ENCODE measurements at places on chromosomes 2 and 18.
A peak's percentile ranks its signal among the peaks of the same experiment; 100 is the strongest.

DNA sequence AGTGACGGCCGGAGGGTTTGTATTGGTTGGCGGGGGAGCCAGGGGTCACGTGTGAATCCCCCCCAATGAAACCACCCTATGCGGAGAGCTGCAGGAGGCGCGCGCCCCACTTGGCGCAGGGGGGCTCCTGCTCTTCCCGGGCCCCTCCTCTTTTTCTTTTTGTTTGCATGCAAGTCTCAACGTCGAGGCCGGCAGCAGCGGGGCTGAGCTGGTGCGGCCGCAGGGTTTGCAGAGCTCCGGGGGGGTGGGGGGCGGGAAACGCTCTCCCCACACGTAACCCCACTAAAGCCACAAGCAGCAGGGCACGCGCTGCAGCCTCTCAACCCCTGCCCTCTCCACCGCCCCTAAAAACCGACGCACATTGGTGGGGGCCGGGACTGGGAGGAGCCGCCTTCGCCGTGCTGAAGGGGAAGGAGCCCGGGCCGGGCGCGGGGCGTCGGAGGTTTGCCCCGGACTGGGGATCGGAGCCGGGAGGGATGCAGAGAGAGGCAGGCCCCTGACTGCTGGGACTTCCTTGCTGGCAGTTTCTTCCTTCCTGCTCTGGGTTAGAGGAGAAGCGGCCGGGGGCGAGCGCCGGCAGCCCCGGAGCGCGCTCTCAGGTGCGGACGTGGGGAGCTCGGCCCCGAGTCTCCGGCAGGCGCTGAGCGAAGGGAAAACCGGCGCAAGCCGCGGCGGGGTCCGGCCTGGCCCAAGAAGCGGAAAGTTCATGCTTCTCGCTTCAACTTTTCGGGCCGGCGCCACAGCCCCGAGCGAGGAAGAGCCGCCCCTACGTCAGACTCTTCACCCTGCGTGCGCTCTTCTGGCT is 864 bp downstream of the LBH start:
- DNase-seq: peak; percentile 42

GRCh38 chr2:41024816-41025215 is 572.9 kb upstream of the SLC8A1 start:
- DNase-seq: no peak

DNA sequence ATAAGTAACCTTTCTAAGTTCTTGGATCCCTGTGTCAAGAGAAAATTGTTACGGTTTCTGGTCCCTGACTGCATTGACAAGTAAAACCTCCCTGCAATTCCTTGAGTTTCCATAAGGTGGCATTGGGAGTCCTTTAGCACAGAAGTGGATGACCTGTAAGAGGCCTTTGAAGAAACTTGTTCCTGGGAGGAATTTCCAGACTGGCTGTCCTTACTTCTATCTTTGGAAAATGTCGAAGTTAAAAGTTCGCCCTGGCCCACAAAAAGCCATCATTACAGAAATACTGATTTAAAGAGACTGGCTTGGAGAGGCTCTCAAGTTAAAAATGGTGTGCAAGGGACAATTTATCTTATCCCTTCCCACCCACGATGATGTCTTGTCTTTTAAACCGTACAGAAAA is 218.4 kb downstream of the CDH20 start:
- no peak for DNase-seq

DNA sequence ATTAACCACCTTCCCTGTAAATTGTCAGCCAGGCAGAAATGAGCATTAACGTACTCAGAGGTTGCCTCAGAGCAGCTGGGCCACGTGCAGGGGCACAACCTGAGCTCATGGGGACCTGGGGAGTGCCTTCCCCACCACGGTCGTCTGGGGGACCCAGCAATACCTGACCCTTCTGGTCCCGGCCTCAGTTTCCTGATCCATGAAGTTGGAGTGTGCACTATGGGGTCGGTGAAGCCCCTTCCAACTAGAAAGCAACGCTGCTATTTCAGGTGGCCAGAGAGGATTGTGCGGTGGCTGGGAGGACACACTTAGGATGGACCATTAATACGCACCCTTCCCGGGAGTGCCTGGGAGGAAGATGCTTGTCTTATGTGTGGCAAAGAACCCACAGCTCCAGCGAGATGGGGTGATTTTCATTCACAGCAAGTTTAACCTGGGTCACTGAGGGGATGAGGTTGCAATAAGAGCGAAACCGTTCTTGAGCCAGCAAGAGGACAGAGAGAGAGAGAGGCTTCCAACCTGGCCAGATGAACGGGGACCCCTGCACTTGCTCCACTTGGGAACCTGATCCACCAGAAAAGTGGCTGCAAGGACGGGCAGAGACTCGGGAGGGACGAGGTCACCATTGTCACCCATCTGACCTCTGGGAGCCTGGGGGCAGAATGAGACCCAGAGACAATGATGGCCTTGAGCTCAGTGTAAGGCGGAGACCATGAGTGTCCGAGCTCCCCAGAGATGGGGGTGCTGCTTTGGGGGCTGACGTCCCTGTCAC is 36.2 kb downstream of the NGEF start:
- no peak for DNase-seq

GRCh38 chr2:103123516-103123915 is 361.7 kb downstream of the TMEM182 start:
- DNase-seq: no peak

DNA sequence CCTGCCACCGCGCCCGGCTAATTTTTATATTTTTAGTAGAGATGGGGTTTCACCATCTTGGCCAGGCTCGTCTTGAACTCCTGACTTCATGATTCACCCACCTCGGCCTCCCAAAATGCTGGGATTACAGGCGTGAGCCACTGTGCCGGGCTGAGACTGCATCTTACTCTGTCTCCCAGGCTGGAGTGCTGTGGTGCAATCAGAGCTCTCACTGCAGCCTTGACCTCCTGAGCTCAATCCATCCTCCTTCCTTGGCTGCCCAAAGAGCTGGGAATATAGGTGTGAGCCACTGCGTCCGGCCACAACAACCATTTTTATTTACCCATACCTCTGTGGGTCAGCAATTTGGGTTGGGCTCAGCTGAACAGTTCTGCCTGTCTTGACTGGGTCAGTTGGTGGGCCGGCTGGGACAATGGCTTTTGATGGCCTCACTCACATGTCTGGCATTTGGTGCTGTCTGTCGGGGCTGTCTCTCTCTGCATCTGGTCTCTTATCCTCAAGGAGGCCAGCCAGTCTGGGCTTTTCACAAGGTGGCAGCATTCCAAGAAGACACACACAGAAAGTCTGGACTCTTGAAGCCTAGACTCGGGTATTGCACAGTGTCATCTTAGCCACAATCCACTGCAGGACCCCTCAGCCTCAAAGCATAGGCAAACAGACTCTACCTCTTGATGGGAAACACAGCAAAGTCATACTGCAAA is 116.8 kb upstream of the GATA6 start:
- DNase-seq: no peak

DNA sequence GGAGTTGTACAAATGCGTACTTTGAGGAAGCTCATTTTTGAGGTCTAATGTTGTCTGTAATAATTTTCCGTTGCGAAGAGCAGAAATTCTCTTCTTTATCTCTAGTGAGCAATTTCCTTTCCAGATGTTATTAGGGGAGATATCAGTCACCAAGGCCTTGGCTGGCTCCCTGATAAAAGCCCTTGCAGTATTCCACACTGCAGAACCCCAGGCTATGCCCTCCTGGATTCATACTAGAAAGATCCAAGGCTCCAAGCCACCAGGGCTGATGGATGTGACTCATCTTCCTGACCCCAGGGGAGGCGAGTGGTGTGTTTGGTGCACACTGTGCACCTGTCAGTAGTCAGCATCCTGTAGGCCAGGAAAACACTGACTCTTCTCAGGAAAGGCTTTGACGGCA is 34.7 kb downstream of the INO80C start:
- no peak for DNase-seq

GRCh38 chr2:178933493-178933892 is 116.4 kb downstream of the CCDC141 start:
- no peak for DNase-seq

- DNase-seq: no peak
These were observed 84.9 kb downstream of the DYSF start for GRCh38 chr2:71538241-71538640.

DNA sequence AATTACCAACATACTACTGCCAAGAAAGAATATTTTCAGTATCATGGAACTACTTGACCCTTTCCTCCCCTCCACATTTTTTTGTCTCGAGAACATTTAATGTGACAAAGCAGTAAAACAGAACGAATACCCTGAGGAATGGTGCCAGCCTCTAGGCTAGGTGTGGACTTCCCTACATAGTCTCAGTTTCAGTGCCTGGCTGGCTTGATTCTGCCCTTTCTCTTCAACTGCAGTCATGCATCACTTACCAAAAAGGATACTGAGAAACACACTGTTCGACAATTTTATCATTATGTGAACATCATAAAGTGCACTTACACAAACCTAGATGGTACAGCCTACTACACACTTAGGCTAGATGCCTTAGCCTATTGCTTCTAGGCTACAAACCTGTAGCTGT is 305.3 kb upstream of the HNRNPA3 start:
- no peak for DNase-seq

DNA sequence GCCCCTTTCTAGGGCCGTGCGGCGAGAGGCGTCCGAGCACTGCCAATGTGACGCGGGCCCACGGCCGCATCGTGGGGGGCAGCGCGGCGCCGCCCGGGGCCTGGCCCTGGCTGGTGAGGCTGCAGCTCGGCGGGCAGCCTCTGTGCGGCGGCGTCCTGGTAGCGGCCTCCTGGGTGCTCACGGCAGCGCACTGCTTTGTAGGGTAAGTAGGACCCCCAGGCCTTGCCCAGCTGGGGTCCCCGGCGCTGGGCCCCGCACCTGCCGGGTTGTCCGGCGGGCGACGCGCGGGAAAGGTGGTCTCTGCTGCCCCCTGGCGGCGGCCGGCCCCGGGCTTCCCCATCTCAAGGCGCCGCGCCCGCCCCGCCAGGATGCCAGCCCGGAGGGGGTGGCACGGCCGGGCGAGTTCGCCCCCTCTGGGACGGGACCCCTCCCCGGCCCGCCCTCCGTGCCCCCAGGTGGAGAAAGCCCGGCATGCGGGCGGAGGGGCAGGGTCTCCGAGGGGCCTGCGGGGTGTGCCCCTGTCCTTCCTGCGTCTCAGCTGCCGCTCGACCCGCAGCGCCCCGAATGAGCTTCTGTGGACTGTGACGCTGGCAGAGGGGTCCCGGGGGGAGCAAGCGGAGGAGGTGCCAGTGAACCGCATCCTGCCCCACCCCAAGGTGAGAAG is 1.9 kb downstream of the PRSS56 start:
- DNase-seq: peak; percentile 41

DNA sequence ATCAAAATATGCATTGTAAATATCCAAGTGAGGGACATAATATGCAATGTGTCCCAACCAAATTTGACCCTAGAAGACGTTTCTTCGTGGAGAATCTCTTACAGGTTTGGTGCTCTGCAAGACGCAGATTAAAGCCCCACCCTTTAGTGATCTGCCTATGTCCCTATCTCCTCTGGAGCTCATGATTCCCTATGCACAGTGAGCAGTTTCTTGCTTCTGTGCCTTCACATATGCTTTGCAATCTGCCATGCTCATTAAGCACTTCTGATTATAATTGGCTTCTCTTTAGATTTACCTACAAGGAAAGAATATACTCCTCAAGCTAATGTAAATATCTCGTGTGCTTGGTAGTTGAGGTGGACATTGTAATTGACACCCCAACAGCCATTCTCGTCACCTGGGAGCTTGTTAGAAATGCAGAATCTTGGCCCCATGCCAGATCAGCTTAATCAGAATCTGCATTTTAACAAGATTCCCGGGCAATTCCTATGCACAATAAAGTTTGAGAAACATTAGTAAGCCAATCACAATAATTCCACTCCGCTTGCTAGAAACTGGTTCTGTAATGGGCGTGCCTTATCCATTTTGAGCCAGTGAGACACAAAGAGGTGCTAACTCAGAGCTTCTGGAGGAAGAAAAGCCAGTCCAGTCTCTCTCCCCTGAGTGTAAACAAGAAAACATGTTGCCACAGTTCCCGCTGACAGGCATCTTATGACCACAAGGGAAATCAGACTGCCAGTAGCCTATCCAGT is 2.8 kb upstream of the PUM2 start:
- DNase-seq: no peak

GRCh38 chr2:235658351-235659174 is 164.7 kb downstream of the AGAP1 start:
- DNase-seq: no peak

GRCh38 chr18:69523582-69523981 is 122.9 kb downstream of the DOK6 start:
- no peak for DNase-seq

DNA sequence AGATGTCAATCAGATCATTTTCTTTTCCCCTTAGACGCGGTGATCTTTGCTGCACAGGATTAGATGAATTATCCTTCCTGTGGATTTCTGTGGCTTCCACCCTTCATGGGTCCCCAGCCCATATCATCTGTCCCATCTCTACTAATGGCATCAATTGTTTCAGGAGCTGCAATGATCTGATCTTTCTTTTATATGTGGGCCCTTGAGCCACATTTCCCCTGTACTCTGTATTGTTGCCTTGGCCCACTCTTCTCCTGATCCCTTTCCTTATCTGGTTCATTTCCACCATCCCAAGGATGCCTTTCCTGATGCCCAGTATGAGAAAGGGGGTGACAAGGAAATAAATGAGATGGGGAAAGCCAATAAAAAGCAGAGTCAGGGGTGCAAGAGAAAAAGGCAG is 24.7 kb downstream of the SP140 start:
- DNase-seq: no peak

DNA sequence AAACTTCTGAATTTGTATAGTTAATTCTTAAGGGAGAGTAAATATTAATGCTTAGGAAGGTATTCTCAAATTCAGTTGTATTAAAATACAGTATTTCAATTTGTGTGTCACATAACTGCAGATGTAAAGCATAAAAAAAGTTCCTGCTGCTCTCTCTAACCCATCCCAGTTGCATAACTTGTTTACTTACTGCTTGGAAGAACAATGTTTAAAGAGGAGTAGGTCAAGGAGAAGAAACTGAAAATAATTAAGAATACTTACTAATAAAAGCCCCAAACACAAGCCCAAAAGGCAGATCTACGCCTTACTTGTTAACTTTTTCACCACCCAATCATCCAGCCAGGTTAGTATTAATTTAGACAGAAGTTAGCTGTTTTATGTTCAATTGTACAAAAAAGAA is 81.2 kb downstream of the ORC4 start:
- DNase-seq: no peak

GRCh38 chr2:65553504-65554074 is 121.2 kb upstream of the SPRED2 start:
- no peak for DNase-seq

DNA sequence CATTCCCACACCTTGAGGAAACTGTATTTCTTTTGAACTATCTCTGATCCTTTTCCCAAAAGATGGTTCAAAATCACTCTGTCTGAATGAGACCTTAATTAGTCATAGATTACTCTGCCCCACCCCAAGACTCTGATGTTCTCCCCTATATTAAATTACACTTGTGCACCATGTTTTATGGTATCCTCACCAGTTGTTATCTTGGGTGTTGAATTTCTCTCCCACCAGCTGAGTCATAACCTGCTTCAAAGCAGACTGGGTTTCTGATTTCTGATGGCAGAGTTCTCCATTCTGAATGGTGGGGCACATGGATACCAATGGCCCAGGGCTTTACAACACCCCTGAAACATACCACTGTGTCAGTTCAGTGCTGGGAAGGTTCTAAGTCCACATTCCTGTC is 15.0 kb downstream of the CDH20 start:
- no peak for DNase-seq

GRCh38 chr2:207236156-207236935 is 70.6 kb upstream of the KLF7 start:
- no peak for DNase-seq

- DNase-seq: no peak
These were observed 6.8 kb upstream of the CRYBA2 start for GRCh38 chr2:218999881-219000568.

All from stimulated activated CD4-positive, alpha-beta T cell treated with anti-CD3 and anti-CD28 coated beads, TNF-alpha, amount 100 ng/mL, for 1 hour (primary cell).